Heart right ventricle (tissue), 16 donors: ENCODE measurements at places on chromosomes 5 and 9.

- no peak for DNase-seq
Measured at GRCh38 chr9:125906893-125907292, 159.7 kb downstream of the PBX3 start.

- DNase-seq = no peak
Measured at GRCh38 chr5:141560151-141560550, 58.6 kb downstream of the DIAPH1 start.

GRCh38 chr5:73603998-73604397 lies 22.0 kb upstream of the ARHGEF28 start:
- no peak for DNase-seq

- DNase-seq = peak; percentile 28
Measured at GRCh38 chr5:14870337-14871213, 1.0 kb downstream of the ANKH start.

DNA sequence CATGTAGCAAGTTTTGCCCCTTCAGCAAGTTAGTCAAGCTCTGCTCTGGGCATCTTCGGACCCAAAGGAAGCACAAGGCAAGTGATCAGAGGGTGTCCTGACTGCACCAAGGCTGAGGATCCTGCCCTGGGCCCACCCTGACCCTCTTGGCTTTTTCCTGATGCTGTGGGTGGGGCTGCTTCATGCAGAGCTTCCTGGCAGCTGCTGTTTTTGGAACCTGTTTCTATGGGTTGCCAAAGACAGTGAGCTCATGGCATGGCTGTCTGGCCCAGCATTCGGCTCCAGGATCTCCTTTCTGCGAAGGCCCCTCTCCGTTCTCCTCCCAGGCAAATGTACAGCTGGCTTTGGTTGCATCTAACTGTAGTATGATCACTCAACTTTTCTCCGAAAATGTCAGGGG lies 497.9 kb downstream of the ARHGEF28 start:
- no peak for DNase-seq

- no peak for DNase-seq
Measured at GRCh38 chr5:176680226-176680563, 32.9 kb downstream of the TSPAN17 start.

DNA sequence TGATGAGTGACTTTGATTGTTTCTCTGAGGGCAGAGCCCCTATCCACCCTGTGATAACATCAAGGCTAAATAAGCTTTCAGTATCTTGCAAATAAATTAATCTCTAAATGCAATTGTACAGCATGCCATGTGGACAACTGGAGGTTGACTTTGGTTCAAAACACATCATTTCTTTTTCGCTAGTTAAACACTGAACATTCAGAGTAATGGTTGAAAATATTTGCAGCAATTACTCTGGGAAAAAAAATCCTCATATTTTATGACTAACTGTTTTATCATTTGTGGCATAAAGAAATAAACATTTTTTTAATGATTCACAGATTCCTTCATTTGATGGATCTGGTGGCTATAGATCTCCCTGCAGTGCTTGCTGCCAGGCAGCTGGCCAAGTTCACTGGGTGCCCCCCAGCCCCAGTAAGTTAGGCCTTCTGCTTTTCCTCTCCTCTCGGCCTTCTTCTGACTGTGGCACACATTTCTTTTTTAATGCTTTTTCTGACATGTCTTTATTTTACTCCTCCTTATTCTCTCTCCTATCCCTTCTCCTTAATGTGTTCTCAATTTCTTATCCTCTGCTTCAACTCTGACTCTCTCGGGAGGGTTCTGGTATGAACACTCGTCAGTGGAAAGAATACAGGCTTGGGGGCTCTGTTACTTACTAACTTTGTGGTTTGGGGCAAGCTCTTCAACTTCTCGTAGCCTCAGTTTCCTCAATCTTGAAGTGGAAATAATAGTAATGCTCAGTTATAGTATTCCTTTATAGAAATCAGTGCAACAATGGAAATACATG lies 69.6 kb downstream of the ADAMTSL1 start:
- no peak for DNase-seq

- DNase-seq = no peak
Measured at GRCh38 chr5:160703547-160704189, 148.3 kb downstream of the ATP10B start.

GRCh38 chr9:112038017-112038408 lies 137.1 kb downstream of the SUSD1 start:
- DNase-seq = no peak

DNA sequence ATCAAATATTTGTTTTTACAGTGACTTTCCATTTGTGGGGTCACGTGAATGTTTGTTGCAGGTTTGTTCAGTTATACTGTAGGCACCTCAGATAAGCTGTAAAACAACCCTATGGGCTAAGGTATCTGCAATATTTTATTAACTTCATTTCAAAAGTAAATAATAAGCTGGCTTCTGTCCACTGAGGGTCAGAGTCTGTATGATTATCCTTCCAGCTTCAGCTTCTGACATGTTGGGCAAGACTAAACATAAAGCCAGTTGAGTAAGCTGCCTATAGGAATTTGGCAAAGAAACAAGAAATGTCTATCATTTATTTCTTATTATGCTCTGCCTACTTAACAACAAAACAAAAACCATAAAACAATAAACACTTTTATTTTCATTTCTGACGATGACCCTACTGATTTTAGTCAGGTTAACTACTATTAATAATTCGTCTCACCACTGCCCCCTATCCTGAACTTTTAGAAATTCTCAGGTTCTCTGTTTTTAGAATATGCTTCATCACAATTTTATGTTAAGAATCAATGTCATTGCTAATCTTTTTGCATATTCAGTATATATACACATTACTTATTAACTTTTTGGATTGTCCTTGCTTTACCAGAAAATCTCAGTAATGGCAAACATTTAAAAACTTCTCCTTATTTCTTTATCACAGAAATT lies 413.6 kb upstream of the ADAMTSL1 start:
- DNase-seq = no peak

- no peak for DNase-seq
Measured at GRCh38 chr5:123097871-123098735, 9.1 kb downstream of the PRDM6 start.

DNA sequence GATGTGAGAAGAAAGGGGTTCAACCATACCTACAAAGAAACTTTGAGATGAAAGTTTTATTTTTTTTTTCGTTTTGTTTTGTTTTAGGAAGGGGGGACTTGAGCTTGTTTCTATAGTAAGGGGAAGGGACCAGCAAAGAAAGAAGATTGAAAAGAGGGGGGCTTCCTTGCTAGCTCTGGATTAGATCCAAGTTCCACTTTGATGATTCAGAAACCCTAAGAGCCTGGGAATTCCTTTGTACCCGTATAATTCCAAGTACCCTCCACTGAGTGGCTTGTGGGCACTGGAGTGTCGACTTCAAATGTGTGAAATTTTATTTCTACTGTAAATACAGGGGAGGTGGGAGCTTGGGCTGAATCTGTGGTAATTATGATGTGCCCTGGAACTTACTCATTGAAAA lies 10.9 kb downstream of the MAMDC2 start:
- no peak for DNase-seq

GRCh38 chr5:41176952-41177351 lies 36.4 kb downstream of the C6 start:
- DNase-seq = no peak

DNA sequence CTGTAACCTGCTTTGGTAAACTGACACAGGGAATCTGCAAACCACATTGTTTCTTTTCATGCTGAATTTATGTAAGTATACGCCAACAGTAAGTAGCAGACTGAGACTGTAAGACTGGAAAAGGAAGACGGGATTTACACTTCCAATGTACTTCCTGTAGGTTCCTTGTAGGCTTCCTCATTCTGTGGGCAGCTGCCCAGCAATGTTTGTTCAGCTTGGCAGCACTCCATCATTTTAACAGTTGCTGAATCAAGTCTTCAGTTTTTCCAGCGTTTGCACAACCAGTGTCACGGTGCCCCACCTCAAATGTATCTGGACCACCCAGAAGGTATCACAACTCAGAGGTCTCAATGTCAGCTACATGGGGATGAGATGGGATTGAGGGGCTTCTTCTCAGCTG lies 232.6 kb downstream of the PRDM9 start:
- DNase-seq = no peak

DNA sequence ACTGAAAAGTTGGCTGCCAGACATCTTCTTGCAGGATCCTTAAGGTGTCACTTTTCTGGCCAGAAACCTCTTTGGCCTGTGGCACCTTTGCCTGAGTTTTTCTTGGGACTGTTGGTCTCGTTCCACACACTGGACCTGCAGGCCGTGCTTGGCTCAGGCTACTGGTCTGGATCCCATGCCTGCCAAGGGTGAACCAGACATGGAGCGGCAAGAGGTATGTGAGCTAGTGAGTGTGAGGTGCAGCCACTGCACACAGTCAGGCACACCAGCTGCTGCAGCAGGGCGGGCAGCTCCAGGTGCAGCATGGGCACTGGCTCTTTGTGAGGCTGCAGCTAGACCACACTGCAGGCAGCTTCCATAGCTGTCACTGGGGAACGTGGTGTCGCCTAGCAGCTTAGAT lies 47.9 kb downstream of the NDUFAF2 start:
- DNase-seq = peak; percentile 44

- no peak for DNase-seq
Measured at GRCh38 chr5:3201121-3201520, 394.5 kb upstream of the IRX1 start.

DNA sequence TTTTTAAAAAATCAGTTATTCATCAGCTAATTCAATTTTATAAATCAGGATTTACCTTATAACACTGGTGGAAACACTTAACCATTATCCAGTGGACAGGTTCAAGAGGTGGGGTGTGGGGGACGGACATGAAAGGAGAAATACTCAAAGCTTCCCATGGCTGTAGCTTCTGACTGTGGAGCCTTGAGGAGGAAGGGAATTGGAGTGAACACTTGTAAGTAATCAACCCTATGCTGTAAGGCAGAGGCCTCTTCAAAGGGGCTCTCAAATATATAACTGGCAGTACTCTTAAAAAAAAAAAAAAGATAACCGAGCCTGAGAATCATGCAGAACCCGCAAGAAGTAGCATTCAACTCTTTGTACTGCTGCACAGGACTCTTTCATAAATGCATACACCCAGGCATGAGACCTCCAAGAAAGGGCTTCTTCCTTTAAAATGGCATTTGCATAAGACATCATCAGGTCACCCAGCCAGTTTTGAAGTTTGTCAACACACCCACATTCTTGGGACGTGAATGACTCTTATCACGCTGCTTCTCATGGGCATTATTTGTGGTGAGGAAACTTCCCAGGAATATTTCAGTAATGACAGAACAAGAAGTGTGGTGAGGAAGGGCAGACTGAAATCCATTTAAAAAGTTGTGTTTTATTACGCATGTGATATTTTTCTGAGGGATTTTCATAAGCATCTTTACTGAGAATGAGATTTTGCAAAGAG lies 8.1 kb downstream of the OSMR start:
- no peak for DNase-seq

DNA sequence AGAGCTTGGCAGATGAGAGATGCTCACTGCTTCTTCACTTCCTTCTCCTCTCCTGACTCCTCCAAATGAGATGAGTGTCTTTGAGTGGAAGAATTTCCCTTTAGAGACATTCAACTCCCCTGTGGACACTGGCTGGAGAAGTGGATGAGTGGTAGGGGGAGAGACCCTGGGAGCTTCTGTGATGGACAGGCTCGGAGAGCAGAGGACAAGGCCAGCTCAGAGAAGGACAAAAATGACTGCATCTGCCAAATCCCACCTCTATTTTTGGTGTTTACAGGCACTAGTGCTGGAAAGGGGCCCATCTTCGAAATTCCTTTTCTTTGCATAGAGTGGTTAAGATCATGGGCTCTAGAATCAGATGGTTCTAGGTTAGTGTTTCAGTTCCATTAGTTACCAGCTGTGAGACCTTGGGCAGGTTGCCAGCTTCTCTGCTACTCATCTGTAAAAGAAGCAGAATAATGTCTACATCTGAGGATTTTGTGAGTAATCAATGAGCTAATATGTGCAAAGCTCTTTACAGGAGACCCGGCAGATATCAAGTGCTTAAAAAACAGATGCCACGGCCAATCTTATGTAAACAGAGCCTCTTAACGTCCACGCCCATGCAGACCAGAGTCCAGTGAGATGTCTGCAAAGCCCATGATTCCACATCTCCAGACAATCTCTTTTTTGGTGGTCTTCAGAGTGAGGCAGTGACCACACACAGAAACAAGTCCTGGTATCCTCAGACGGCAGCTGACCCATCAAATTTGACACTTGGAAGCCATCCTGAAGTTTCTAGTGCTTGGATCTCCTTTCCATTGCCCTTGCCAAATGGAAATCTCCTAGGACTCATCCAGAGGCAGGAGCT lies 13.6 kb upstream of the COL27A1 start:
- DNase-seq = peak; percentile 28

DNA sequence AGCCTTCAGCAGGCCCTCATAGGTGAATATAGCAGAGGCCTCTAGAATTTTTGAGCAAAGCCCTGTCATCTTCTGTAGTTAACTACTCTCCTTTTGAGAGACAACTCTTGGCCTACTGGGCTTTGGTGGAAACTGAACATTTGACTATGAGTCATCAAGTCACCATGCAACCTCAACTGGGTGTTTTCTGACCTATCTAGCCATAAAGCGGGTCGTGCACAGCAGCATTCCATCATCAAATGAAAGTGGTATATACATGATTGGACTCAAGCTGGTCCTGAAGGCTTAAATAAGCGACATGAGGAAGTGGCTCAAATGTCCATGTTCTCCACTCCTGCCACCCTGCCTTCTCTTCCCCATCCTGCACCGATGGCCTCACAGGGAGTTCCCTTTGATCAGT lies 1115.5 kb downstream of the TAF11L14 start:
- DNase-seq = no peak

- no peak for DNase-seq
Measured at GRCh38 chr9:132171702-132172101, 9.8 kb downstream of the NTNG2 start.

DNA sequence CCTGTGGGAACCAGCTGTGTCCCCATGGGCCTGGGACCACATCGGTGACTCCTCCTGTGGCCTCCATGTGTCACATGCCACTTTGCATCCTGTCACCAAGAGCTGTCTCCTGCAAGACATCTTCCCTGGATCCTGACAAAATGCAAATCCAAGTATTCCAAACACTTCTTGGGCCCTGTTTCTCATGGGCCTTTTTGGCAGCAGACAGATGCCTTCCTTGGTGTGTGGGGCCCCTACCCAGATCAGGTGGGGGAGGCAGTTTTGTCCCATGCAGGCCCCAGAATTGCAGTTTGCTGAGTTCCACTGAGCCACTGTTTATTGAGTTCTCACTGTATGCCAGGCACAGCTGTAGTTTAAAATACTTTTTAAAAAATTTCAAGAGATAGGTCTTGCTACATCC lies 62.5 kb upstream of the GABRP start:
- no peak for DNase-seq
